Breast epithelium (tissue), 4 donors: ENCODE measurements at places on chromosomes 13 and 19. TPM values are rescaled to one million over a fixed set of nuclear protein-coding genes. Genes with fewer than 3 reads are reported as not detected.

GRCh38 chr19:11288349-11288748 lies 7.6 kb upstream of the TSPAN16 start:
- DNase-seq = no peak
- H3K4me3 ChIP-seq = no peak overlapping the region
- H3K27me3 ChIP-seq = no peaks in the 10 kb centered on the region

DNA sequence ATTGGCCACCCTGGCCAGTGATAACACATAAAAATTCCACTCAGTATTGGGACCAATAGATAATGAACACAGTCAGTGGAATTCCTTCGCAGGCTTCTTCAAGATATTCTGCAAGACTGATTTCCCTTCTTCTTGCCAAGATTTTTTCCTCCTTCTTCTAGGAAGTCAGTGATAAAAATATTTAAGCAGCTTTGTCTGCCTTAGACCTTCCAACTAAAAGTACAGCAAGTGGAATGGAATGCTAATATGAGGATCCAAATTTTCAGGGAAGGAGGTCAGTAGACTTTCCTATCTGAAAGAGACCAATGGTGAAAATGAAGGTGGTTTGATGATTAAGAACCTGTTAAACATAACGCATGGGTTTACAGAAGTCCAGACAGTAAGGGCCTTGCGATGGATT lies 9.6 kb downstream of the STARD13 start:
- peaks cover 3% of the 10 kb centered on the region for H3K4me1 ChIP-seq
- H3K4me3 ChIP-seq = no peak overlapping the region
- DNase-seq = no peak
- no peaks in the 10 kb centered on the region for H3K36me3 ChIP-seq
- H3K27me3 ChIP-seq = no peaks in the 10 kb centered on the region

Gene FRY
- total RNA-seq = 46.4 TPM

GRCh38 chr13:97431171-97431764 lies 2.7 kb upstream of the RAP2A start:
- H3K27ac ChIP-seq = no peak overlapping the region
- no peaks in the 10 kb centered on the region for H3K27me3 ChIP-seq
- H3K4me3 ChIP-seq = no peak overlapping the region
- H3K4me1 ChIP-seq = no peaks in the 10 kb centered on the region
- no peak for DNase-seq

Gene IGSF23
- not detected for total RNA-seq

Gene KRTDAP
- total RNA-seq = not detected

DNA sequence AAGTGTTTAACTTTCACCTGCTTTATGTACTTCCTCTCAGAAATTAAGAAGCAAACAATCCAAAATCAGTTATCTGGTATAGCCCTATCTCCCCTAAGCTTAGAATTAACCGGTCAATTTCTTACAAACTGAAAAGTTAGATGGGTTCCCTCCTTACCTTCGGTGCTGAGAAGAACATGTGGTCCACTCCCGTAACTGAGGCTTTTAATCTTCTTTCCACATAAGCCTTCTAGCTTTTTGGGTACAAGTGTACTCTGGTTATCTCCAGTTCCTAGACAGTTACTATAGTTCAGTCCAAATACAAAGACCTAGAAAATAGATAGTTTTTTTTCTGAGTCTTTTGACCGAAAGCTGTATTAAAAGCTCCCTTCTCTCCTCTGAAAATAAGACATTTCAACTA lies 18.9 kb downstream of the RCBTB1 start:
- H3K27me3 ChIP-seq = no peaks in the 10 kb centered on the region
- no peak overlapping the region for H3K27ac ChIP-seq
- no peak overlapping the region for H3K4me3 ChIP-seq
- H3K36me3 ChIP-seq = no peaks in the 10 kb centered on the region
- H3K4me1 ChIP-seq = no peaks in the 10 kb centered on the region

GRCh38 chr13:46778890-46779289 lies 18.1 kb downstream of the ESD start:
- no peaks in the 10 kb centered on the region for H3K36me3 ChIP-seq
- H3K27ac ChIP-seq = no peak overlapping the region
- no peaks in the 10 kb centered on the region for H3K27me3 ChIP-seq
- no peak for DNase-seq
- no peaks in the 10 kb centered on the region for H3K4me1 ChIP-seq

GRCh38 chr13:36950920-36951319 lies 30.9 kb upstream of the SMAD9 start:
- H3K27me3 ChIP-seq = no peaks in the 10 kb centered on the region
- no peaks in the 10 kb centered on the region for H3K4me1 ChIP-seq
- DNase-seq = no peak
- H3K27ac ChIP-seq = no peak overlapping the region
- H3K36me3 ChIP-seq = no peaks in the 10 kb centered on the region
- no peak overlapping the region for H3K4me3 ChIP-seq

Gene NKG7
- total RNA-seq = not detected

DNA sequence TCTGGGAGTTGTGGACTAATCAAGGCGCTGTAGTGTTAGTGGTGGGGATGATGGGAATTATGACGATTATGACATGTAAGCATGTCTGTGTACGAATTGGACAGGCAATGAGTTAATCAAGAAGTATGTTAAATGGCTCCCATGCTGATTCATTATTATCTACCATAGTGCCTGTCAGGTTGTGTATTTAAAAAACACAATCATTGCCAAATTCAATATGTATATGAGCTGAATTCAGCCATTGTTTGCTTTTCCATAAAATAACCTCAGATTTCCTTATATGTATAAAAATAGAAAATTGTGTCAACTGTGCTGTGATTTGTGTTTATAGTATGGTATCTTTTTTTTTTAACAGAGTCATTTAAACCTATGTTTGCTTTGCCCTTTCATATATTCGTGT lies 37.1 kb downstream of the PCCA start:
- DNase-seq = no peak
- no peak overlapping the region for H3K4me3 ChIP-seq
- H3K27ac ChIP-seq = no peak overlapping the region
- no peaks in the 10 kb centered on the region for H3K36me3 ChIP-seq
- H3K27me3 ChIP-seq = no peaks in the 10 kb centered on the region

- H3K27ac ChIP-seq = no peak overlapping the region
- DNase-seq = no peak
- no peaks in the 10 kb centered on the region for H3K4me1 ChIP-seq
- no peaks in the 10 kb centered on the region for H3K36me3 ChIP-seq
- no peak overlapping the region for H3K4me3 ChIP-seq
Observed at GRCh38 chr19:33724721-33725060, 72.0 kb upstream of the KCTD15 start.
